Activated T-helper 1 cell treated with anti-CD3 and anti-CD28 coated beads, Interleukin-12 subunit alpha, Interleukin-12 subunit beta, Interleukin-2, Interleukin-4 antibody, amounts not matched to agents 30 ng/mL and 10 ng/mL and 1 ng/mL, durations not matched to agents 14 hours and 24 hours and 36 hours (primary cell): ENCODE measurements at places on chromosomes 5 and 9.

GRCh38 chr9:92650839-92651621, 18.9 kb downstream of the IPPK start:
- no peak for DNase-seq

GRCh38 chr5:158406884-158407823, 548.2 kb upstream of the CLINT1 start:
- DNase-seq: no peak

GRCh38 chr9:21778304-21778703, 24.1 kb upstream of the MTAP start:
- no peak for DNase-seq

DNA sequence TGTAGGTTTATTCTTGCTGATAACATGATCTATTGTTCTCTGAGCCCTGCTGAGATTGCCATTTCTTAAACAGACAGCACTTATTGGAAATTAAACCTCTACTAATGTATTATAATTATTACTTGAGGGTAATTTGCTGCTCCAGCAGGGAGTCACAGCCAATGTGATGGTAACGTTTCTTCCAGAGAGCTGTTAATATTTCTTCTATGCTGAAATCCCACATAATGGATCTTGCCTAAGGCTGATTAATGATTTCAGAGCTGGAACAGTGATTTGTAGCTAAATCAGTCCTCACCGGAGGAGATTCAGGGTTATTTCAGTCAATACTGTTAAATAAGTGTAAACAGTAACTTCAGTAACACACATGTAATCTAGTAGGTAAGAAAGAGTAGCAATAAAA, 170.1 kb downstream of the CDH12 start:
- no peak for DNase-seq

- no peak for DNase-seq
Measured at GRCh38 chr5:172496671-172497371, 42.5 kb upstream of the SH3PXD2B start.

GRCh38 chr5:84260140-84260539, 124.5 kb downstream of the EDIL3 start:
- DNase-seq: no peak

DNA sequence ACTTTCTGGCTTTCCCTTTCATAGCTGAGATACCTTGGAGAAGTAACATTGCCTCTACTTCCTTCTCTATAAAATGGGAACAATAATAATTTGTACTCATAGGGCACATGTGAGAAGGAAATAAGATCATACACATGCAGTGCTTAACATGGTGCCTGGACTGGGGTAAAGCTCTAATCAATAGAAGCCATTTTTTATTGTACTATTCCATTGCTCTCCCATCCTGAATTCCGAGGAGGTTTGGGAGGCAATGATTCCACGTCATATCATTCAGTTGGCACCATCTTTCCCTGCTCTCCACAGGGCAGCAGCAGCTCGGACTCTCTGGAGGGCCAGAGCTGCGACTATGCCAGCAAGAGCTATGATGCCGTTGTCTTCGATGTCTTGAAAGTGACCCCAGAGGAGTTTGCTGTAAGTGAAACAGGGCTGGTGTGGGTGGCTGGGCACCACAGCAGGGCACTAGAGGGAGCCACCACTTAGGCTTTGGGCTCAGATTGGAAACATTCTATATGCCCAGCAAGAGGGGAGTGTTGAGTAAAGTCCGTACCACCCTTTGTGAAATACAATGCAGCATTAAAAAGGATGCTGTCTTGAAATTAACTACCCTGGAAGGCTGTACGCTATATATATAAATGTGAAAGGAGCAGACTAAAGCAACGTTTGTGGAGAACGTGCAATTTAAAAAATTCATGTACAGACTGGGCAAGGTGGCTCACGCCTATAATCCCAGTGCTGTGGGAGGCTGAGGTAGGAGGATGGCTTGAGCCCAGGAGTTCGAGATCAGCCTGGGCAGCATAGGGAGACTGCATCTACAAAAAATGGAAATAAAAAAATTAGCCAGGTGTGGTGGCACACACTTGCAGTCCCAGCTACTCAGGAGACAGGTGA, 51.2 kb downstream of the RALGPS1 start:
- DNase-seq: peak; percentile 21

DNA sequence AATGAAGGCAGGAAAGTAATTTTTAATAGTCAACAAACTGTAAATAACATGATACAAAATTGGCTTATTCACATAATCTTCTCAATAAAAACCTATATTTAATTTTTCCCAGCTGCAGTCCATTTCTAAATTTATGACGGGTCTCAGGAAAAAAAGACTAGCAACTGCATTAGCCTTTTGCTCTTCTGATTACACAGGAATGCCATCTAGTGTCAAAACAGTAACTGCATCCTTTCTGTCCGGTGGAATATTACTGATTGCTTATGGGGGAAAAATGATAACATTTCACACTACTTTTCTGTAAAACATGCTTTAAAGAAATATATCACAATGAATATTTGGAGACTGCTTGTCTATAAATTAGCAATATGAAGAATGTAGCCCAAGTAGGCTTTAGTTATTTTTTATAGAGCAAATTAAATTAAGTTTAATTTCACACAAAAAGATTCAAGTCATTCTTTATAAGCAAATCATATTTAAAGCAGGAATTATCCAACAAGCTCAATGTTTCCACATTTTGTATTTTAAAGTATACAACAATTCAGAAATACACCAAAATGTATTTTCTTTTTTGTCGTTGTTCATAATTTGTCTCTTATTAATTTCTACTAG, 534.7 kb downstream of the CDH10 start:
- no peak for DNase-seq

GRCh38 chr5:169696621-169697510, 59.8 kb downstream of the DOCK2 start:
- DNase-seq: no peak

DNA sequence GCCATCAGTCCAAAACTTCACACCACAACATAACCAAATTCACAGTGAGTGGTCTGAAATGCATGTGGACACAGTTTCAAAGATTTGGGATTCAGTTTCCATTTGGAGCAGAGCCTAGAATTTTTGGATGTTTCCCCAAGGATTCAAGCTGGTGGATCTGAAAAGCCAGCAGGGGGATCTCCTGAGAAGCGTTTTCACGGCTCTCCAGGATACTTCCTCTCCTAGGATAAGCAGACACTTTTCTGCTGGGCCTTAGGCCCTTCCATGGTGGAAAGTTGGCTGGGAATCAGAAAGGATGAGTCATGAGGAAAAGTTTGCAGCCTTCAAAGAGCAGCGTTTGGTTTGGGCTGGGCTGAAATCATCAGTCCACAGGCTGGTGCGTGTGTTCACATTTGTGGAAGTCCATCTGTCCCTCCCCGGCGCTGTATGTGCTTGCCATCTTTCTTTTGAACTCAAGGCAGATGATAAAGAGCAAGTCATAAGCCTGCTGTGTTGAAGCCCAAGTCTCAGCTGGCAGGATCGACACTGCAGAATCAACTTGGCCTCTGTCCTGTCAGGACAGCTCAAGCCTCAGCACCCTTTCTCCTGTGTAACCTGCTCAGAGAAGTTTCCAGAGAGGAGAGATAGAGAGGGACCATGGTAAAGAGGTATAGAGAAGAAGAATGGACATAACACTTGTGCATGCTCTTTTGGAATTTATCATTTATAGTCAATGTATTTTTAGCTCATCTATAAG, 152.6 kb upstream of the MSX2 start:
- no peak for DNase-seq

GRCh38 chr5:117803533-117803932, 1184.8 kb downstream of the DTWD2 start:
- DNase-seq: no peak

DNA sequence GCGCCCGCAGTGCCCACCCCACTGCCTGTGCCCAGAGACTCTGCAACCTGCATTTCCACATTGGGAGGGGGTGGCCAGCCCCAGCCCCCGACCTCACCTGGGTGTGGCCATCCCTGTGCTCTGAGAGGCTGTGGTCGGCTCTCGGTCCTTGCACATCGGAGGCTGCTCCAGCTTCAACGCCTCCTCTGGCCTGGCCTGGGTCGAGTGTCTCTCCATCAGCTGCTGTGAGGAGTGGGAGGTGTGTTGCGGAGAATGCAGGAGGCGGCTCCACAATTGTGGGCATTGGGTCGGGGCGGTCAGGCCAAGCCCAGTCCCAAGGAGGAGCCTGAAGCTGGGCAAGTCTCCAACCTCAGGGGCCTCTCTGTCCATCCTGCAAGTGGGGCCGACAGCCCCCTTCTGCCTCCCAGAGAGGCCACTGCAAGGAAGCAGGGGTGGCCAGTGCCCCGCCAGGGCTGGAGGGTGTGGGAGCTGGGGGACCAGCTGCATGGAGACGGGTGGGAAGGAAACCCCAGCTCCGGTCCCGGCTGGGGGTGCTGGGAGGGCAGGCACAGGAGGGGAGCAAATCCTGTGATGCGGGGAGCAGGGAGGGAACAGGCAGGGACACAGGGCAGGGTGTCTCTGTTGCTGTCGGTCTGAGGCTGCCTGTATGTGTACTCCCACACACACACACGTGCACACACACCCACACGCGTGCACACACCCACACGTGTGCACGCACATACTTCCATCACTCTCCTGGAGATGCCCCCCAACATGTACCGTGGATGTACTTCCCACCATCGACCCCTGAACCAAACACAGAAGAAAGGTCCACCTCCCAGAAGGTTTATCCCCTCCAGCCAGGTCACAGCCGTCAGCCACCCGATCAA, 28.9 kb downstream of the CCDC187 start:
- DNase-seq: no peak

- no peak for DNase-seq
Measured at GRCh38 chr9:74556685-74557084, 59.5 kb downstream of the RORB start.

DNA sequence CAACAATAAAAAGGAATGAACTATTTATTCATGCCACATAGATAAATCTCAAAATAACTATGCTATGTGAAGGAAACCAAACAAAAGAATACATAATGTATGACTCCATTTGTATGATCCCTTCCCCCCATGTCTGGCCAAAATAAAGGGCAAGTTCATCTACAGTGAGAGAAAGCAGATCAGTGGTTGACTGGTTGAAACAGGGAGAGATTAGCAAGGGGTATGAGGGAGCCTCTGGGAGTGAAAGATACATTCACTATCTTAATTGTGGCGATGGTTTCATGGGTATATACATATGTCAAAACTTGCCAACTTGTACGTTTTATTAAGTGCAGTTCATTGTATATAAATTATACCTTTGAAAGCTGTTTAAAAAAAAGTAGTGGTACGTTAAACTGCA, 4.8 kb downstream of the PSMD5 start:
- DNase-seq: no peak

DNA sequence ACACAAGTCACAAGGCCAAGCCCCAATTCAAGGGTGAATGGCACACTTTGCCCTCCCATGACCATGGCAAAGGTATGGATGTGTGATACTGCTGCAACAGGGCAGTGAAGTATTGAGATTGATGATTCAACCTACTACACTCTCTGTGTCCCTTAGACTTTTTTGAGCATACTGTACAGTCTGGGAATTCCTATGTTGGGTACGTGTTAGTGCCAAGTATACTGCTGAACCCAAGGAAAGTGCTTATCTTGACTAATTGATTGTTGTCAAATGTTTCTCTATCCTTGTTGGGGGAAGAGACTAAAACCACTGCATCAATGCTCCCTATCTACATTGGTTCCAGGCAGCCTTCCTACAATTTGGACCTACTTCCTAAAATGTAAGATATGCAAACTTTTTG, 93.7 kb downstream of the NDFIP1 start:
- DNase-seq: no peak

DNA sequence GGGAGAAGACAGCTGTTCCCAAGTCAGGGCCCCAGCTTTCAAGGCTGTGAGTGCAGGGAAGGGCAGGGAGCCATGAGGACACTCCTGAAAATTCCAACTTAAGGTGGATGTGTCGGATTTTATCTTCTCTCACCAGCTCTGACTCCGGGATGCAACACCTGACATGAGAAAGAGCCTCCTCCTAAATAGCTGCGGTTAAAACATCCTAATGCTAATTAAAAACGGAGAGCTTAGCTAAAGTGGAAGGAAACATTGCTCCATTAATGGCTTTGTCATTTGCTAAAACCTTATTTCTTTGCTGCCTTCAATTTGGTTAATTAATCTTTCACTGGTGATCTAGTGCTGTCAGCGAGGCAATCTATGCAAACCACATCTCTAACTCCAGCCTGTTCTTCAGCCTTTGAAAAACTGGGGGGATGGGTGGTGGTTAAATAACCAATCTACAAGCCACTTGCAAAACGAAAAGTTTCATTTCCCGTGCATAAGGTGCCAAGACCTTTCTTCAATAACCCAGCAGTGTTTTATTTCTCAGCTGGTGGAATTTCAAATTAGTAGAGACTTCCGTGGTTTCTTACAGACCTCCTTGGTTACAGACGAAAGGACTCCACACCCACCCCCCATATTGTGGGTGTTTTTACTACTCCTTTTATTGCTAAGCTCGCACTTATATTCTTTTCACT, 379.6 kb downstream of the MLLT3 start:
- peak; percentile 36 for DNase-seq

DNA sequence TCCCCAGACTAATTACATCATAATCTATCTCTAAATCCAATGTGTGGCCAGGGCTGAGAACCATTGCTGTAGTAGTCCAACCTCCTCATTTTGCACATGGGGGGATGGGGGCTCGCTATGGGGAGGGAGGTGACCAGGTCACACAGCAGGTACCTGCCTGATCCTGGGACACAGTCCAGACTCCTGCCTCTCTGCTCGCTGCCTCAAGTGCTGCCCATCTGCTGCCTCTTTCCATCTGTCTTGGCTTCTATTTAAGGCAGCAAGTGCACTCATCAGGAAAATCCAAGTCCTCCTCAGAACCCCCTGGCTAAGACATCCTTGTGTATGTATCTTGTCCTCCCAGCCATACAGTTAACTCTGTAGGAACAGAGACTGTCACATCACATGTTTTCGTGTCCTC, 57.7 kb upstream of the FRRS1L start:
- no peak for DNase-seq
